Caki2 (cell line): ENCODE measurements at places on chromosomes 7 and 10. TPM values are rescaled to one million over a fixed set of nuclear protein-coding genes. Genes with fewer than 3 reads are reported as not detected.

- DNase-seq: no peak
These were observed 66.1 kb upstream of the JCAD start for GRCh38 chr10:30125496-30125895.

DNA sequence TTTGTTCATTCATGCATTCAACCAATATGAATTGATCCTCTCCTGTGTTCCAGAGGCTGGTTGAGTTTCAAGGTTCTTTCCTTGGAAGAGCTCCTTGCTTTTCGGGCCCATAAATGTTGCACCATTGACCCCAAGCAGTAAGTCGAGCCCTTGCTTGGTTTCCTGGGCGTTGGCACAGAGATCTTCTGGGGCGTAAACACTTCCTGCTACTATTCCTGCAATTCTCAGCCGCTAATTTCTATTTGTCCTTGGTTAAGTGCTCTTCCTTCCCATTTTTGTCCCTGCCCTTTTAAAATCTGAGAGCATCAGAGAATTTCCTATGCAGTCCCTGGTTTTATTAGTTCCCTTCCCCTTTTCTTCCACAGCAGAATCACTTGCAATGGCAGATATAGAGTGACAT is 44.1 kb upstream of the ADRB1 start:
- DNase-seq: no peak

DNA sequence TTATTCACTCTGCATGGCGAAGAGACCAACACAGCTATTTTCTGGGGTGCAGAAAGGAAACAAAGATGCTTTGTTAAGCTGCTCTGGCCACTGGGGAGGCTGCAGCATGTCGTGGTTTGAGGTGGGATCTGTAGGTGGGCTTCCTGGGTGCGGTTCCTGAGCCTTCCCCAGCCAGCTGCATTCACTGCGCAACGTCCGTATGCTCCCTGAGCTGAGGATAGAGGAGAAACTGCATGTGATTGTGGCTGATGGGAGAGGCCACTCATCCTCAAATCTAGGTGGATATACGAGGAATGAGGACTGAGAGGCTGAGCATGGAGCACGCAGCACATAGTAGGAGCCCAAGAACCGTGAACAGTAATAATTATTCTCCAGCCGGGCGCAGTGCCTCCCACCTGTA is 9.9 kb upstream of the DNAAF5 start:
- DNase-seq: no peak

The CRHR2 gene
- not detected in 2 replicates for total RNA-seq

GRCh38 chr10:59047957-59048618 is 128.4 kb upstream of the PHYHIPL start:
- DNase-seq: no peak

The DNAH11 gene
- total RNA-seq: 0.06 and 0.44 TPM in 2 replicates

- DNase-seq: no peak
These were observed 18.1 kb downstream of the BAZ1B start for GRCh38 chr7:73504017-73504416.

The NANOS1 gene
- total RNA-seq: 22.5 and 27.9 TPM in 2 replicates

The ACSM6 gene
- 0.10 TPM in 1 of 2 replicates, not detected in the other for total RNA-seq

DNA sequence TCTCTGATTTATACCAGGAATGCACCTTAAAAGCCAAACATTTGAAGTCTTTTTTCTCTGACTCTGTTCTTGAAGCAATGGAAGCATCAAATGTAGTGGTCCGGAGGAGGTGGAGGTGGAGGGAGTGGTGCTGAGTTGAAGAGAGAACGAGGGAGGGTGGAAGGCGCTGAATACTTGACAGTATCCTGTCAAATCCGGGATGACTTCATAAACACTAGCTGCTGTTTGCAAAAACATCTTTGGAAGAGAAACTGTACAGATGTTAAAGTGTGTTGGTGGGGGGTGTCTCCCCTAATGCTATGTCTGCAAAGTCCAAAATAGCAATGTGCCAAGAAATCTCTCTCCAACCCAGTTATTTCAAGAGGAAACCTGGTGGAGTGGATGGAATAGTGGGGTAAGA is 328.5 kb upstream of the AUTS2 start:
- DNase-seq: no peak

DNA sequence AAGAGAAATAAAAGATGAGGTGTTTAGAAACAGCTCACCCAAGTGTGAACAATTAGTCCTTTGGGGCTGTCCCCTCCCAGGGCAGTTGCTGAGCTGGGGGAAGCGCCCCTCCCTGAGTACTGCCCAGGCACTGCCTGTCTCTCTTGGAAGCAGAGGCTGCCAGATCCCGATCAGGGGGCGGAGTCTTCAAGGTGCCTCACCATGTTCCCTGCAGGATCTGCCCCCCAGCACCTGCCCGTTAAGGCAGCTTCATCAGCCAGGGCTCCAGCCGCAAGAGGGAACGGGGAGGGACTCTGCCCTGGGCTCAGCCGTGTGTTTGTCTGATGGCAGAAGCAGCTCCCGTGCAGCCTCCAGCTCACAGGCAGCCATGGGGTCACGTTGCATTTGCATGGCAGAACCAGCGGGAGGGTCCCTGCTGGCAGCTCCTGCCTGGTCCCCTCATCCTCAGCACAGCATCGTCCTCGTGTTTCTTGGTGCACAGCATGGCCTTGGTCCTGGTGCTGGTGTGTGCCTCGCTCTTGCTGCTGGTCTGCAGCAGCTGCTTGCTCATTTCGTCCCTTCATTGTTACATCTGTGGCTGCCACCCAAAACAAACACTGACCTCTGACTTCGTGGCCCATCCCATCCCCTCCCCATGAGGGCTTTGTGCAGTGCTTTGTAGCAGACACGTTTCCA is 10.7 kb upstream of the DPYSL4 start:
- DNase-seq: no peak

The ASZ1 gene
- not detected in 2 replicates for total RNA-seq

GRCh38 chr10:116521424-116522290 is 24.1 kb upstream of the PNLIP start:
- peak; percentile 20 for DNase-seq

The CYP3A7 gene
- not detected in 2 replicates for total RNA-seq

- DNase-seq: peak; percentile 35
These were observed 62.6 kb downstream of the COL13A1 start for GRCh38 chr10:69864321-69864720.

- no peak for DNase-seq
These were observed 43.7 kb downstream of the HTRA1 start for GRCh38 chr10:122505011-122505410.
